ENCODE measurements at places on chromosomes 11 and 22.

GRCh38 chr11:33618351-33618710, 82.3 kb downstream of the C11orf91 start:
- DNase-seq, result no peak

GRCh38 chr11:86069408-86070101, 671 bp upstream of the PICALM start:
- DNase-seq, result no peak

- no peak for DNase-seq
These were observed 164.4 kb downstream of the C11orf91 start for GRCh38 chr11:33536178-33536577.

- no peak for DNase-seq
These were observed 60.7 kb downstream of the RAB38 start for GRCh38 chr11:88114486-88115045.

DNA sequence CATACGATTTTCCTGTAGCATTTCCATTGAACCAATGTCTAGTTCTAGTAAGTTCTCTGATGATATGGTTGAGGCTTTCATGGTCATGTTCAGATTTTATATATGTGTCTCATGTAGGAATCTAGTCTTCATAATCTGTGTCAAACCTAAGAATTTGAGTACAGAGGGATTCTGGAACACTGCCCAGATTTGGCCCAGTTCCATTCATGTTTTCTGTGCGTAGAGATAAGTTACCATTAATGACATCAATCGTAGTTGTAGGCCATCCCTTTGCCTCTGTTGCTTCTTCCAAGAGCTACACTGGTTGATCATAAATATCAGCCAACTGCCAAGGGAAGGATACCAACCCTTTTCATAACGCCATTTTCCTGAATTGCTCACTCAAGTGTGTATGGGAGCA, 23.3 kb downstream of the ST3GAL4 start:
- no peak for DNase-seq

GRCh38 chr11:93524173-93524536, 19.0 kb downstream of the SMCO4 start:
- DNase-seq, result no peak

DNA sequence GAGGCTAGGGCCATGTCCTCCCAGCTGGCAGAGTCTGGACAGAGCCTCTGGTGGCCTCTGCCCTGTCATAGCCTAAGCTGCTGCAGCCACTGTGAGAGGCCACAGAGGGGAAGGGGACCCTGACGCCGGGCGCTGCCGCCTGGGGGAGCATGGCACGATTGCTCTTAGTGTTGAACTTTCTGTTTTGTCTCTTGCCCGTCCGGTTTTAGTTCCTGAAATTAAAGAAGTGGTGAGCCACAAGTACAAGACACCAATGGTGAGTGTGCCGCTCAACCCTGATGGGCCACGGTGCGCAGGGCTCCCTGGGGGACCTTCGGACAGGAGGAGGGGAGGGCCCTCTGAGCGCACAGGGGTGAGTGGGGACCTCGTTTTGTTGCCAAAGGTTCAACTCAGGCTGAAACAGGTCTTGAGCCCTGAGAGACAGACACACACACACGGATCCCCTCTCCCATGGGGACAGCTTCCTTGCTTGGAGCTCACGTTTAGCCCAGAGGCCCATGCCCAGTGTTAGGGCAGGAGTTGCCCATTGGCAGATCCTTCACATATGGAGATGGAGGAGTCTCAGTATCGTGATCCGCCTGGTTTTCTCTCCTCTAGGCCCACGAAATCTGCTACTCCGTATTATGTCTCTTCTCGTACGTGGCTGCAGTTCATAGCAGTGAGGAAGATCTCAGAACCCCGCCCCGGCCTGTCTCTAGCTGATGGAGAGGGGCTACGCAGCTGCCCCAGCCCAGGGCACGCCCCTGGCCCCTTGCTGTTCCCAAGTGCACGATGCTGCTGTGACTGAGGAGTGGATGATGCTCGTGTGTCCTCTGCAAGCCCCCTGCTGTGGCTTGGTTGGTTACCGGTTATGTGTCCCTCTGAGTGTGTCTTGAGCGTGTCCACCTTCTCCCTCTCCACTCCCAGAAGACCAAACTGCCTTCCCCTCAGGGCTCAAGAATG, 23.8 kb downstream of the MYBPC3 start:
- no peak for DNase-seq

DNA sequence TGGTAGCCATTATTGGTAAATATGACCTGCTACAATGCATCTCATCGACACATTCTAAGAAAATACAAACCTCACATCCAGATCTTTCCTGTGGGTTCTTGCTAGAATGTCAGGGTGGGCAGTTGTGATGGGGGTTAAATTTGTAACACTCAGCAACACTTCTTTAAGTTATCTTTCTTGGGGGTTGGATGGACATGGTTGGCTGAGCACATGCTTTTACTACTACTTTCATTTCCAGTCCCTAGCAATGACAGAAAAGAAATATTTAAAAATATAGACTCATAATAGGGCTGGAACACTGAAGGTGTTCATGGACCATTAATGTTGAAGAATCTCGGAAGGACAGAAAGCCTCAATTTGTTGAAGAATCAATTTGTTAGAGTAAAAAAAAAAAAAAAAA, 57.6 kb downstream of the APOL3 start:
- DNase-seq, result no peak

DNA sequence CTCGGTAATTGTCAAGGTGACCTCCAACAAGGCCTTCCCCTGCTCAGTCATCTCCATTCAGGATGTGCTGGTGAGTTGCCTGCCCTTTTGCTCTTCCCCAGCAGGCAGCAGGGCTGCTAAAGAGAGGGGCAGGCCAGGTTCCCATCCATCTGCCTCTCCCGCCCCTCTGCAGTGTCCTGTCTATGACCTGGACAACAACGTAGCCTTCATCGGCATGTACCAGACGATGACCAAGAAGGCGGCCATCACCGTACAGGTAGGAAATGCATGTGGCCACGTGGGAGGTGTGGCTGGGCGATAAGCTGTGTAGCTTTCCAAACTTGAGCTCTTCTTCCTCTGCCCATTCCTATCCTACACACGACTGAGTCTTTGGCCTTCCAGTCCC, 4.0 kb downstream of the SIDT2 start:
- no peak for DNase-seq

- DNase-seq, result no peak
These were observed 26.6 kb upstream of the SCN3B start for GRCh38 chr11:123681030-123681429.

- no peak for DNase-seq
These were observed 874.2 kb upstream of the CHORDC1 start for GRCh38 chr11:91097083-91097482.

- no peak for DNase-seq
These were observed 20.9 kb downstream of the KREMEN1 start for GRCh38 chr22:29093501-29094300.

GRCh38 chr11:32892355-32893092, at the start of gene QSER1:
Gene QSER1 (plus strand): TSS chr11:32892811. CDS start chr11:32893126, 315 bp downstream.
- peak; percentile 55 for DNase-seq

GRCh38 chr11:83195649-83196048, 2.1 kb downstream of the ANKRD42 start:
- DNase-seq, result no peak

GRCh38 chr11:9041747-9042146, 37.9 kb upstream of the NRIP3 start:
- no peak for DNase-seq

GRCh38 chr11:105673089-105673488, 63.2 kb downstream of the GRIA4 start:
- no peak for DNase-seq

DNA sequence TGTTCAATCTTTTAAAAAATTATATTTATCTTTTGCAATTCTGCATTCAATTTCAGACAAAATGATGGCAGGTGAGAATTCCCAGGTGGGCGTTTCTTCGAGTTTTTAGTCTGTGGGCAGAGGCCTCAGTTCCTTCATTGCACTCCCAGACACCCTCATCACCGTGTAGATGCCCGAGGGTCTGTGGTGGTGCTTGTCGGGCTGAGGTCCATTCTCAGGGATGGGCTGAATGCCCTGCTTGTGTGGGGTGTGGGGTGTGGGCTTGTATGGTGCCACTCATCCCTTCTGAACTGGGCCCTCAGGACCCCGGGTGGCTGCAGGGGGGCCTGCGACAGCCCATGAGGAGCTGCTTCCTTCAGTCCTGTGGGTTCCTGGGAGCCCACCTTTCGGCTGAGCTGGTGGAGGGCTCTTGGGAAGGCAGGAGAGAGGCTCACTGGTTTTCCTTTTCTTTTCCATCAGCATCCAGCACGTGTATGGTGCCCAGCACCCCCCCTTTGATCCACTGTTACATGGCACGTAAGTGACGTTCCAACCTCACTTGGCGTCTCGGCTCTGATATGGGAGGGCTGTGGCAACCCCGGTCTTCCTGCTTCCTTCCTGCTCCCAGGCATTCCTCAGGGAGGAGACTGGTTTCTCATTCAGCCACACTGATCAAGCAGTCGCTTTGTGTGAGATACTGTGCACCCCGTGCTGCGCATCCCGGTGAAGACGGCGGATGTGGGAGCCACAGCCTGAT, 29.8 kb downstream of the TBC1D22A start:
- no peak for DNase-seq

DNA sequence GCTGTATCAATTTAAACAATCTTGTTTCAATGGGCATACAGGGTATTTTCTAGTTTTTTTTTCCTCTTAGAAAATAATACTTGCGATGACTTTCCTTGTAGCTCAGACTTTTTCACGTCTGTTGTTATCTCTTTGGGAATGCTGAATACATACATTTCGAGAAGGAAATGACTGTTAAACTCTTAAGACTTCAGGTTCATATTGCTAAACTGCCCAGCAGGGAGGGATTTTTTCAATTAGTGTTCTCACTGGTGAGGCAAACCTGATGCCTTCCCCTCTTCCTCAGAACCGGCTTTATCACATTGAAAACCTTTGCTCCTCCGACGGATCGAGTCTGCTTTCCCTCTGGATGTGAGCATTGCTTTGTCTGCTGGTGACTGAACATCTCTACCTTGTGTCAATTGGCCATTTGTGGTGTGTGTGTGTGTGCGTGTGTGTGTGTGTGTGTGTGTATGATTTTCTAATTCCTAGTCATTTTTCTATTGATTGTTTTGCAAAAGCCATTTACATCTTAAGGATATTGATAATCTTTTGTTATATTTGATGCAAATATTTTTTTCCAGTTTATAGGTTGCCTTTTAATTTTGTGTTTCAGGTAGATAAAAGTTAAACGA, 6.6 kb downstream of the NEAT1 start:
- DNase-seq, result no peak

GRCh38 chr11:117976445-117976844, 9.7 kb upstream of the IL10RA start:
- no peak for DNase-seq

- no peak for DNase-seq
These were observed 374.7 kb upstream of the LARGE1 start for GRCh38 chr22:34294986-34295385.

GRCh38 chr22:19464546-19464945, 14.4 kb downstream of the UFD1 start:
- DNase-seq, result no peak

GRCh38 chr22:23122216-23122957, 19.4 kb downstream of the RSPH14 start:
- no peak for DNase-seq

- no peak for DNase-seq
These were observed 14.8 kb downstream of the OR5B3 start for GRCh38 chr11:58391879-58392278.

DNA sequence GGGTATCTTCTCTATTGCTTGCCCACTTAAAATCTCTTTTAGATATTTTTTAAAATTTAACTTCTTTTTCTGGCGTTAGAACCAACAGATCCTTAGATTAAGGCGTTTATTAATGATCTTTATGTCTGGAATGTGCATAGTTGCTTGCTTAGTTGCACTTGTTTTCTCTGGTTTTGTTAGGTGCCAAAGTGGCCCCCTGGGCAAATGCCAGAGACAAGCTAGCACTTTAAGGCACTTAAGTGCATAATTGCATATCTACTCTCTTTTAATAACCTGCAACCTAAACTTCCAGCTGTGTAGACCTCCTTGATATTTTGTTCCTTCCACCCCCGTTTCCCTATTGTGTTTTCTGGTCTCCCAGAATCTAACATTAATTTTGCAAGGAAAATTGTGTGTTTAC, 3.3 kb downstream of the RBM4 start:
- DNase-seq, result no peak

GRCh38 chr11:93579187-93579751, 36.1 kb upstream of the SMCO4 start:
- DNase-seq, result no peak

GRCh38 chr22:26565181-26565580, 24.8 kb downstream of the TPST2 start:
- no peak for DNase-seq

GRCh38 chr22:23293720-23294119, 113.4 kb downstream of the BCR start:
- DNase-seq, result no peak

GRCh38 chr22:27832606-27833005, 31.1 kb upstream of the MN1 start:
- no peak for DNase-seq

DNA sequence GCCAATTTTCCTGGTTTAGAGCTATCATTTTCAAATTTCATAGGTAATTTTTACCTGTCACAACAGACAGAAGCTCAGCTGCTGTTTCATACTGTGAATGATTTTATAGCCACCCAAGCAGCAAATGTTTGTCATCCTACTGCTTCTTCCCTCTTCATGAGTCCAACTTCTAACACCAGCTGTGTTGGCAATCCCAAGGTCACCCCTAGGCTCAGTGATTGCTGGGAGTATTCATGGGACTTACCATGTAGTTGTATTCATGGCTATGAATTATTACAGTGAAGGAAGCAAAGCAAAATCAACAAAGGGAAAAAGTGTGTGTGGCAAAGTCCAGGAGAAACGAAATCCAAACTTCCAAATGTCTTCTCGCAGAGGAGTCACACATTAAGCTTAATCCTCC, 28.5 kb downstream of the CUL5 start:
- no peak for DNase-seq

- DNase-seq, result no peak
These were observed 11.0 kb downstream of the SULT4A1 start for GRCh38 chr22:43851058-43851978.

Measured in activated T-helper 1 cell treated with anti-CD3 and anti-CD28 coated beads, Interleukin-2, amount 50 U/mL, for 16 hours (primary cell).